ENCODE measurements at places on chromosomes 1 and 21. TPM values are rescaled to one million over a fixed set of nuclear protein-coding genes. Genes with fewer than 3 reads are reported as not detected.

PPT1 gene
- total RNA-seq = 70.5 TPM

GUCA2A gene
- not detected for total RNA-seq

- DNase-seq = no peak
These were observed 105.4 kb upstream of the GORAB start for GRCh38 chr1:170426596-170426995.

- no peak for DNase-seq
These were observed 29.5 kb downstream of the CEP350 start for GRCh38 chr1:179984101-179984500.

GRCh38 chr1:26858891-26859640, 3.9 kb upstream of the SFN start:
- DNase-seq = peak; percentile 26

GRCh38 chr1:95916616-95917015, 682.6 kb downstream of the RWDD3 start:
- DNase-seq = peak; percentile 4

Data from HT1080 (cell line).